ENCODE measurements at places on chromosomes 7 and 10. TPM values are rescaled to one million over a fixed set of nuclear protein-coding genes. Genes with fewer than 3 reads are reported as not detected.

DNA sequence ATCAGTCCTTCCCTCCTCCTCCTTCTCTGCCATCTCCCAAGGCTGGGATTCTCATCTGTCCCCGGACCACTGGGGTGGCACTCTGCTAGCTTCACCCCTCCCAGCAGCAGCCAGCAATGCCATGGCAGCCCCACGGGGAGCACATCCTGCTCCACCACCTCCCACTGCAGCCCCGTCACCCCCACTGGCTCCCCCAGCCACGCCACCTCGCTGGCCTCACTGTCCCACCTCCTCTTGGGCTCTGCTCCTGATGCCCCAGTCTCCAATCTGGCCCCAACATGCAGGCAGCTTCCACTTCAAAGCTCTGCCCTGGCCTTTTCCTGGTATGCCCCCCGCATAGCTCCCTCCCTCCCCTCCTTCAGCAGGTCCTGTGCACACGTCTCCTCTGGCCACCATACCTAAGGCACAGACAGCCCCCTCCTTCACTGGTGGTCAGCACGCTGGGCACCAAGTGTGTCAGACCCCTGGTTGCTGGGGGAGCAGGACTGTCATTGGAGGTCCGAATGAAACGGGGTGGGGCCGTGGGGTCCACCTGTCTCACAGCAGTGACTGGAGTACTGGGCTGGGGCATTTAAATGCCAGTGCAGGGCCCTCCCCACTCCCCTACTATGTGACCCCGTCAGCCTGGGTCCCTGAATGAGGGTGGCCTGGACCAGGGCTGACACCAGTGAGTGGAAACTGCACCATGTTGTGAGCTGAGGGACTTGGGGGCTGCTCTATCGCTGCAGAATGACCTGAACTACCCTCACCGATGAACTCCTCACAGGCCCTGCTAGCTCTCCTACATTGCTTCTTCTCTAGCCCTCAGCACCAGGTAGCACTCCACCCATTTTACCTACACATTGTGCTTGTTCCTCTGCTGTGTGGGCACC is 38.7 kb downstream of the RASGEF1A start:
- peak; percentile 33 for DNase-seq

PARD3 gene
- polyA plus RNA-seq, result 10.5 TPM

CALML3 gene
- not detected for polyA plus RNA-seq

TLL2 gene
- polyA plus RNA-seq, result 1.9 TPM

- no peak for DNase-seq
These were observed 38.1 kb downstream of the MICALL2 start for GRCh38 chr7:1421020-1421790.

- peak; percentile 94 for DNase-seq
These were observed 36.6 kb downstream of the SRPK2 start for GRCh38 chr7:105352018-105352612.

GRCh38 chr7:139635526-139636302 is 112.2 kb downstream of the CLEC2L start:
- no peak for DNase-seq

DNA sequence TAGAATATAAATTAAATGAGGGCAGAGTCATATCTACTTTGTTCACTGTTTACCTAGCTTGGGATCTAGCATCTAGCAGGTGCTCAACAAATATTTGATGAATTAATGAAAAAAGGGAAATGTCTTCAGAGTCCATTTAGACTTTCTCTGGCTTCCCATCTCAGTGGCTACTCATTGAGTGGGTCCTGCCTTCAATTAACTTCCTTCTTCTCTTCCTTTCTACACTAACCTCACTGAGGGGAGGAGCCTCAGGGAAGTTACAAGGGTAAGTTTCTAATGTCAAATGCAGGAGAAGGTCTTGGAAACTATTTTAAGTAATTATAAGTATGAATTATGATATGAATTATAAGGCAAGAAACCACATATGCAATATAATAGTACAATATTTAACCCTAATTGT is 28.2 kb upstream of the MPP7 start:
- DNase-seq, result no peak

IGFBP3 gene
- 117 TPM for polyA plus RNA-seq

DNAH11 gene
- polyA plus RNA-seq, result 0.86 TPM

- no peak for DNase-seq
These were observed 28.2 kb upstream of the IL6 start for GRCh38 chr7:22698767-22699166.

DNA sequence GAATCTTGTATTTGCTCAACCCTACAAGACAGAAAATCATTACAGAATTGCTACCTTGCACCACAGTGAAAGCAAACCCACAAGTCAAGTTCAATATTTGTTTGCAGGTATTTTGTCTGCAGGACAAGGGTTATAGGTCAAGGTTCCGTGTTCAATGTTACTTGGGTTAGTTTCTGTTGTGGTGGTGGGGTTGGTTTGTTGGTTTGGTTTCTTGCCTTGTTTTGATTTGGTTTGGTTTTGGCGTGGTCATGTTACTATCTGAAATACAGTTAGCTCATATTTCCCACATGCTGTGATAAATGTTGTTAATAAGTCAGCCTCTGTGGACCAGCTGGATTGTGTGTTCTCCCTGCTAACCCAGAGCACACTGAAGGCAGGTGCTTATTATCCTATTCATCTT is 75.6 kb upstream of the INSIG1 start:
- no peak for DNase-seq

CDK14 gene
- 10.7 TPM for polyA plus RNA-seq

- DNase-seq, result no peak
These were observed 61.2 kb upstream of the YAE1 start for GRCh38 chr7:39504963-39505362.

DNA sequence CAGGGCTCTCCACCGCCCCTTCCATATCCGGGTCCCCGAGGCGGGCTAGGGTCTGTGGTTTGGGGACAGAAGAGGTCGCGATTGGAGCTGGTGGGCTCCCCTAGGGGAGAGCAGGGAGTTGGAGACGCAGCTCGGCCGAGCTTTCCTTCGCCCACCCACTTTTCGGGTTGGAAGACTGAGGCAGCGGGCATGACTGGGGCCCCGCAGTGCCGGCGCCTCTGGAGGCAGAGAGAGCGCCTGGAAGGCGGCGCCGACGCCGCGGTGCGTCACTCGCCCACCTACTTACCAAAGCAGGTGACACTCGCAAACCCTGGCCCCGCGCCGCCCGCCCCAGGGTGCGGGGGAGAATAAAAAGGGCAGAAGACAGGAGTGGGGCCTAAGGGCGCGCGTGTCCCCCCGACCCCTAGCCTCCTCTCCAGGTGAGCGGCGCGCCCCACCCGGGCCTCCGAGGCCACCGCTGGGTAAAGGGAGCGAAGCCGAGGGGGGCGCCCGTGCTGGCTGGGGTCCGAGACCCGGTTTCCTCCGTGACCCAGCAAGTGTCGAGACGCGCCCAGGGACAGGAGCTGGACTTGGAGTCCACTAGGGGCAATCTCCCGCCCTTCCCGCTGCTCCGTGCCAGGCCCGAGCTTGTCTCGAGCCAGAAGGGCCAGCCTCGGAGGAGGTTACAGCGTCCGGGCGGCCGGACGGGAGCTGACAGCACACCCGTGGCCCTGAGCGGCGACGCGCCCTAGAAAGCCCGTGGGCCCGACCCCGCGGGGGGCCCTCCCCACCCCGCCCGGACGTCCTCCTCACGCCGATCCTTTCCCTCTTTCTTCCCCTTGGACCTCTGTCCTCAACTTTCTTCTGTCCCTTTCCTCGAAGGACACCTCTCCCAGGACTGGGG is 34.4 kb upstream of the GRID1 start:
- peak; percentile 63 for DNase-seq

- no peak for DNase-seq
These were observed 91.6 kb downstream of the HECW1 start for GRCh38 chr7:43204081-43204480.

GRCh38 chr10:11468126-11468742 is 143.2 kb downstream of the USP6NL start:
- DNase-seq, result no peak

DNA sequence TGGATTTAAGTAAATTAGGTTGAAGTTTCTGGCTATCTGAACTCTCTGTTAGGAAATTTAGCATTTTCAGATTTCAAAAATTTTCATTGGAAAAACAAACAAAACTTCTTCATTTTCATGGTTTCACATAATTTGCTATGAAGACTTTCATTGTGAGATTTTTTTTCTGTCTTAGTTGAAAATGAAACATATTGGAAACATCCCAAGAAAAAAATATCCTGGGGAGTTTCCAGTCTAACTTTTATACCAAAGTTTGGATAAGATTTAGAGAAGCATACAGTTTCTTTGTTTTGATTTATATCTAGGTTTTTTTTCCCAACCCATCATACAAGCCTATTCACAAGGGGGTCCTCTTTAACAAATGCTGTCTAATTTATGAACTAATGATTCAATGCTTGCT is 300.5 kb upstream of the SEMA3A start:
- DNase-seq, result no peak

DNA sequence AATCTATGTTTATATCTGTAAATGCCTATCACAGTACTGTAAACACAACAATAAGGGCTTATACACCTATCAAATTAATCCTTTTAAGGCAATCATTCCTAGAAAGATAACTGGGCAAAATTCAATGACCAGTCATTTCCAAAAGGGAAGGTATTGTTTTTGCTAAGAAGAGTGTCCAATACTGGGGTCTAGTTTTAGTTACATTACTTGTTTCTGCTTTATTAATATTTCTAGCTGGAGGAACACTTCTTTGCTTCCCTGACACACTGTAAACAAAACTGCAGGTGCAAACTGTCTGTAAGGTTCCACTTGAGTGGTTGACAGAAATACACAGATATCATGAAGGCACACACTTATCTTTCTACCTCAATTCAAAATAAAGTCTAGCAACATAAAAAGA is 84.2 kb upstream of the FAM133B start:
- DNase-seq, result no peak

GRCh38 chr7:104960741-104961448 is 53.1 kb upstream of the KMT2E start:
- DNase-seq, result peak; percentile 78

- DNase-seq, result peak; percentile 71
These were observed 1.2 kb downstream of the PIP4K2A start for GRCh38 chr10:22712956-22713852.

DNA sequence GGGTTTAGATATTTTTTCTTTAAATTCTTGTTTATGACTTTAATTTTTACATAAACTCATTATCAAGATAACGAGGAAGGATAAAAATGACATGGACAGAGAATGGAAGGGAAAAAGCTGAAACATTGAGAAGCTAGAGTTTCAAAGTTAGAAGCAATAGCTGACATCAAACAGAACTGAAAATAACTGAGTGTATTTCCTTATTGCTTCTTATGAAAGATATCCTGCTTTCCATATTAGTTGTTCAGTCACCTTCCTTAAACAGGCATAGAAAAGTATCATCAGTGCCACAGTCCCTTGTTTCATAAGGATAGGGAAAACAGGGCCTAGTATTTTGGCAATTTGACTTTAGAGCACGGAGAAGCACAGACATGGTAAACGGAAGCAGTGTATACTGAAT is 460.5 kb upstream of the GHITM start:
- DNase-seq, result no peak

DNA sequence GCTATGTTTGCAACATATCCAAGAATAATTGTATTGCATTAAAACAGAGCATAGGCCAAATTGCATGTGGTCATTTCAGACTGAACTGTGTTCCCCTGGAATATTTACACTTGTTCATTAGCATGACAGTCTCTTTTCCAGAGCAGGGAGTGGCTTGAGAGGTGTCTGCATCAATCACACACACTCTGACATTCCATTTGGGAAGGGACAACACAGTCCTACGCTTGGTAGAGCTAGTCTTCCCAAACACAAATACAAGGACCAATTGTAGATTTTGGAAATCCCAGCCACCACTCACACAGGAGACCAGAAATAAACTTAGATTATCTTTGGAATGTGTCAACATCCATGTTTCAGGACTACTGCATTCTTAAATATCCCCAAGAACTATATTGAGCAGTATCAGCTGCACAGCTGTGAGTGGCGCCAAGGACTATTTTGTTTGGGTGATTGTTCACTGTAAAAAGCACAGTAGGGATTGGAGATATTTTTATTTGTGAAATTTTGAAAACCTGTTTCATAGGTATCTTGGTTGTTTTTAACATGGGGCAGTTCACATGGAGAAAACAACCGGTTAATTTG is 93.6 kb upstream of the PRR15 start:
- no peak for DNase-seq

DNA sequence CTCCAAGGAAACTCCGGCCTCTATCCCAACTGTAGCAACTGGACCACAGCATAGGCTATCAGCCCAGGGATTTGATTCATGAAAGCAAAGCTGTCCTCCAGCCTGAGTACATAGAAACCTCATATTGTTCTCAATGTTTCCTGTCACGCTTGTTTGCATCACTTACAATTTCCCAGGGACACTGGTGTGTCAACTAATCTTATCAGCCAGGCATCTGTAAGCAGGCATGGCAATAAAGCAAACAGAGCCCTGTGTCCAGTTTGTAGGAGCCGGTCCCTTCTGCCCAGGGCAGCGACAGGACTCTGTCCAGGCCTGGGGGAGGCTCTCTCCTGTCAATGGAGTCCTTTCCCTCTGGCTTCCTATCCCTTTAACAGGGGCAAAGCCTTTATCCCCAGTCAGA is 23.0 kb upstream of the CDHR3 start:
- DNase-seq, result no peak

DNA sequence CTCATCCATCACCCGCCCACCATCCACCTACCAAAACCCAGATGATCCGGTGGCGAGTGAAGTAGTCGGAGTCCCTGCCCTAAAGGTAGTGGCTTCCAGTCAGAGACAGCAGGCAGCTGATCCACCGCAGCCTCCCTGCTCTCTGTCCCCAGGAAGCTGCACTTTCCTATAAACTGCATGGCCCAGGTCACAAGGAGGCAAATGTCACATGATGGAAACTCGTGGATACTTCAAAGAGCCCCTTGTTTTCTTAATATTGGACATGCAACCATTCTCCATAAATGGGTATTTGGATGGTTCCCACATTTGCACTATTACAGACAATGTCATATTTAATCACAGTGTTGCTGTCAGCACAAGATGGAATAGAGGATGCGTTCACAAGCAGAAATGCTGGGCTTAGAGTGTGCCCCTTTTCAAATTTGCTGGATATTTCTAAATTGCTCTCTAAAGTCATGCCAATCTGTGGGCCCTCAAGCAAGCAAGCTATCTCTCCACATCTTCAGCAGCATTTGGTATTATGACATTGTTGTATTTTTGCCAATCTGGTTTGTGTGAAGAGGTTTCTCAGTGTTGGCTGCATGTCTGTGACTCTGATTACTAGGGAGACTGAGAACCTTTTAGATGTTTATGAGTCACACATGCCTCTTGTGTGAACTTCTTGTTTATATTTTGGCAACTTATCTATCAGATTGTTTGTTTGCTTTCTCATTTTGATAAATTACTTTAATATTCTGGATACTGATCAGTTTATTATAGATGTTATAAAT is 822.0 kb downstream of the TNS3 start:
- DNase-seq, result no peak

PPP1R3C gene
- polyA plus RNA-seq, result 146 TPM

GRCh38 chr7:128115336-128115820 is 84.1 kb upstream of the LRRC4 start:
- DNase-seq, result no peak

Measured in right cardiac atrium (tissue), 5 donors.